ENCODE measurements at places on chromosomes 3 and 15.

GRCh38 chr3:53682807-53683206, 163.4 kb downstream of the CHDH start:
- no peak for DNase-seq

- DNase-seq = no peak
Measured at GRCh38 chr3:170602556-170602955, 16.7 kb upstream of the SLC7A14 start.

DNA sequence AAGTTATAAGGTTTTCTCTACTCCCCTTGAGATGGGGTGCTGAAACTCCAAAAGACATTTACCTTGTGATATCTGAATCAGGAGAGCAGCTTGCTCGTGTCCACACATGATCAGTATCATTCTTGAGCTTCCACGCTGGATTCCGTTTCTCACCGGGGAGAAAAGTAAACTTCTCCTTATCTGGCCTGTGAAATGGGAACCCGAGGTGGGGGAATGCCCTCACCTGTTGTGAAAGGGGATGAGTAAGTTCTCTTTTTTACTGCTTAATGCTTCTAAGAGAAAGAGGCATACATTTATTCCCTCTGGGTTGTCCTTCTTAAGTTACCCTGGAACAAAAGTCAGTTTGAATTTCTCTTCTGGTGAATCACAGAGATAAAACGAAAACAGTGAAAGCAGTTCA, 440.5 kb upstream of the ADAMTS9 start:
- no peak for DNase-seq

GRCh38 chr3:66320390-66320789, 99.6 kb downstream of the SLC25A26 start:
- DNase-seq = no peak

DNA sequence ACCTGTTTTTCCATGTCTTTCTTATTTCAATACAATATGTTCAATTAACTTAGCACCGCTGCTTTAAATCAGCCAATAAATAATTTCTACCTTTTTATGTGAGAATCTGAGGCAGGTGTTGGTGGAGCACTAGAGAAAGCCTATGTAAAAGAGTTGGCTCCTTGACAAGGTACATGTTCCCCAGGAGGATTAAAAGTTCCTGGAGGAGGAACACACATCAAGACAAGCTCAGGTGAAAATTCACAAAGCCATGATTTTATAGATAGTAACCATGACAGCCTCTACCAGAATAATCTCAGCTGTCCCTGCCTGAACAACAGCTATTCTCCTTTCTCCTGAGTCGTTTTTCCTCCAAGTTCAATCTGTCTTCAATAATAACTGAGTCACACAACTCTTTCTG, 3.4 kb upstream of the ZBED2 start:
- no peak for DNase-seq

- peak; percentile 50 for DNase-seq
Measured at GRCh38 chr15:54772663-54773062, 424.1 kb downstream of the RSL24D1 start.

- DNase-seq = no peak
Measured at GRCh38 chr15:68470976-68471375, 39.0 kb upstream of the ITGA11 start.

- no peak for DNase-seq
Measured at GRCh38 chr15:98981851-98982722, 25.5 kb downstream of the PGPEP1L start.

- no peak for DNase-seq
Measured at GRCh38 chr3:132629928-132630327, 29.7 kb downstream of the ACAD11 start.

- DNase-seq = no peak
Measured at GRCh38 chr3:187000711-187001151, 70.4 kb downstream of the ST6GAL1 start.

GRCh38 chr3:121703973-121704372, 43.3 kb upstream of the HCLS1 start:
- no peak for DNase-seq

DNA sequence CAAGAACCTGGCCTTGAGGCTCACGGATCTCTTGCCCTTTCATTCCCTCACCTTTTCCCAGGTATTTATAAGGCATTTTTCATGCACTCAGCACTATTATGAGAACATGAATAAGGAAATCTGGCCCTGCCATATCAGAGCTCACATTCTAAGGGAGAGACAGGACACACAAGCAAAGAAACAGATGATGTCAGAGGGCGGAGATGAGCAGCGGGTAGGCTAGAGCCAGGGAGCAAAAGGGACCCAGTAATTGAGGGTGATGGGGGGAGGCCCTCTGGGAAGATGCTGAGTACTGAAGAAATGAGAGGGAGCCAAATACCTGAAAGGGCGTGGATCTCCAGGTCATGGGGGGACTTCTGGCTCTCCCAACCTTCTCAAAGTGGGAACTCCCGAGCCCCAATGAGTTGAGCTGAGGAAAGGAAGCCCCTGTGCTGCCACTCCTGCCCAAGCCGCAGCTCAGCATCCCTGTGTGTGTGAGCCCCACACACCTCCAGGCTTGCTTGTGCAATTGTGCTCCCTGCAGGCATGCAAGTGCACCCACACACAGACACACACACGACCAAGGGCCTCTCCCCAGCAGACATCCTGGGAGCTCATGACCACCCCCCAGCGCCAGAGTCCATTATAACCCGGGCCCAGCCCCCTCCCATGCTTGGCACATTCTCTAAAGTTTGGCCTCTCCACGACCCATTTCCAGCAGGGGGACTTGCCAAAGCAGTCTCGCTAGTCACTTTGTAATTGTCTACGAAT, 81.4 kb upstream of the PXYLP1 start:
- DNase-seq = no peak

DNA sequence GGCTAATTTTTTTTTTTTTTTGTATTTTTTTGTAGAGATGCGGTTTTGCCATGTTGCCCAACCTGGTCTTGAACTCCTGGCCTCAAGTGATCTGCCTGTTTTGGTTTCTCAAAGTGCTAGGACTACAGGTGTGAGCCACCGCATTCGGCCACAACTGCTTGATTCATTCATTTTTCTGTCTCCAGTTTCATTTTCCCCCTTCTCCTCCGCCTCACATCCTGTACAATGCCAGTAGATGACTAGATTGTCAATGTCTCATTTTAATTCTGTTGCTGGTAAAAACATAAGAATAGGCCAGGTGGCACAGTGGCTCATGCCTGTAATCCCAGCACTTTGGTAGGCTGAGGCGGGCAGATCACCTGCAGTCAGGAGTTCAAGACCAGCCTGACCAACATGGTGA, 12.0 kb upstream of the ZNF592 start:
- no peak for DNase-seq

DNA sequence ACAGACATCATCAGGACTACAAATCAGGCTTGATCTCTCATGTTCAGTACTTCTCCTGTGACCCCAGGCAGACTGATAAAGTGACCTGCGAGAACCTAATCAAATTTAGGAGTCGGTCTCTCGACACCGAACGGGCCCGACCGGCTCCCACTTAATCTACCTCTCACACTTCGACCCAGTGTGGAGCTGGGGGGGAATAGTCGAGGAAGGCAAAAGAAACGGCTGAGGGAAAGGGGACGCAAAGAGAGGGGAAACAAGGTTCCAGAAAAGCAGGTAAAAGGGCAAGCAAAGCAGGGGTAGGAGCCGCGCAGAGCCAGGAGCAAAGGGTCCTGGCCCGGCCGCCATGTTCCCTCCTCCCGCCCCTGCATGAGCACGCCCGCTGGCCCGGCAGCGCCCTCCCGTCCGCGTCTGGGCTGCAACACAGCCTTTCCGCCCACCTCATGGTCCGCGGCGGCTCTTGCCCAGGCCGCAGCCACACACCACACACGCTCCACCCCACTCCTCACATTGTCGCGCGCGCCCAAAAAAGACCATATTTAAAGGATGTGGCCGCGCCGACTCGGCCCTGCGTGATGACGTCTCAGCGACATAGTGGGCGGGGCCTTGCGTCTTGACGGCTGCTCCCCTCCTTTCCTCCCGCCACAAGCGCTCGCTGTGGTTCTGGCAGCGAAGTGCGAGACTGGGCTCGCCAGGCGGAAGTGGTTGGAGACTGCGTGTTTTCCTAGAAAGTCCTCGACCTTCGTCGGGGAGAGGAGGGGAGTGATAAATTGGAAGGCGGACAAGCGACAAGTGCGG, at the start of gene ICE2:
Gene ICE2 (minus strand): TSS at position 577 of the 795 bp plus-strand sequence. CDS start 1,165 bp downstream, outside the sequence.
- DNase-seq = peak; percentile 83

DNA sequence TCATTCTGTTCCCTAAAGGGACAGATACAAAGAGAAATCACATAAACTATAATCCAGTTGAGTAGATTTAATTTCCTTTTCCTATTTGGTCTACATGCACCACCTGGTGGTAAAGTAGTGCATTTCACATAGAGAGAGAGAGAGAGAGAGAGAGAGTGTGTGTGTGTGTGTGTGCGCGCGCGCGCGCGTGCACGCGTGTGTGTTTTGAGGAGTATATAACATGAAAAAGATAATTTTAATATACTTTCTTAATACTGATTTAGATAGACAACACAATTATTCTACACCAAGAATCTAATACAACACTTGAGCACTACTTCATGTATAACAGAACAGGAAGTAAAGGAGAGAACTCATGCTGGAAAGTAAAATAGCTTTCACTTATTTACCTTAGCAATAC, 1.1 kb upstream of the FGF7 start:
- peak; percentile 15 for DNase-seq

GRCh38 chr3:30368978-30369377, 237.4 kb upstream of the TGFBR2 start:
- DNase-seq = no peak

- DNase-seq = no peak
Measured at GRCh38 chr3:122014741-122015140, 7.3 kb downstream of the ILDR1 start.

DNA sequence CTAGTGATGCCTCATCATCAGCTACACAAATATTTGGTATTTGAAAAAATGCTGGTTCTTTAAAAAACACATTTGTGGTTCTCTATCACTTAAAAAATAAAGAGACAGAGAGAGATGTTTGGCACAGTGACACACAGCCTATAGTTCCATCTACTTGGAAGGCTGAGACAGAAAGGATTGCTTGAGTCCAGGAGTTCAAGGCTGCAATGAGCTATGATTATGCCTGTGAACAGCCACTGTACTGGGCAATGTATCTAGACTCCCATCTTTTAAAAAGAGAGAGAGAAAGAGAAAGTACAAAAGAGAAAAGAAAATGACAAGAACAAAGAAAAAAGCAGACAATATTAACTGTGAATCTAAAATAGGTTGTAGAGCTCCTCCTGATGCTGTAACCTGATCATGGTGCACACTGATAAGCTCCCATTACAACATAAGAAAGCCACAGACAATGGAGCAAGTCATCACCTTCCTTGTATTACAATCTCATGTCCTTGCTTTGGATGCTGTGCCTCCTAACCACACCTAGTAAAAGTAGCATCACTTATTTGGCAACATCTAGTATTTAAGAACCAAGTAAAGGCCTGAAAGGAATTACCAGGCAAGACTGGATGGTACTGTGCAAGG, 31.7 kb upstream of the MAP4 start:
- DNase-seq = no peak

DNA sequence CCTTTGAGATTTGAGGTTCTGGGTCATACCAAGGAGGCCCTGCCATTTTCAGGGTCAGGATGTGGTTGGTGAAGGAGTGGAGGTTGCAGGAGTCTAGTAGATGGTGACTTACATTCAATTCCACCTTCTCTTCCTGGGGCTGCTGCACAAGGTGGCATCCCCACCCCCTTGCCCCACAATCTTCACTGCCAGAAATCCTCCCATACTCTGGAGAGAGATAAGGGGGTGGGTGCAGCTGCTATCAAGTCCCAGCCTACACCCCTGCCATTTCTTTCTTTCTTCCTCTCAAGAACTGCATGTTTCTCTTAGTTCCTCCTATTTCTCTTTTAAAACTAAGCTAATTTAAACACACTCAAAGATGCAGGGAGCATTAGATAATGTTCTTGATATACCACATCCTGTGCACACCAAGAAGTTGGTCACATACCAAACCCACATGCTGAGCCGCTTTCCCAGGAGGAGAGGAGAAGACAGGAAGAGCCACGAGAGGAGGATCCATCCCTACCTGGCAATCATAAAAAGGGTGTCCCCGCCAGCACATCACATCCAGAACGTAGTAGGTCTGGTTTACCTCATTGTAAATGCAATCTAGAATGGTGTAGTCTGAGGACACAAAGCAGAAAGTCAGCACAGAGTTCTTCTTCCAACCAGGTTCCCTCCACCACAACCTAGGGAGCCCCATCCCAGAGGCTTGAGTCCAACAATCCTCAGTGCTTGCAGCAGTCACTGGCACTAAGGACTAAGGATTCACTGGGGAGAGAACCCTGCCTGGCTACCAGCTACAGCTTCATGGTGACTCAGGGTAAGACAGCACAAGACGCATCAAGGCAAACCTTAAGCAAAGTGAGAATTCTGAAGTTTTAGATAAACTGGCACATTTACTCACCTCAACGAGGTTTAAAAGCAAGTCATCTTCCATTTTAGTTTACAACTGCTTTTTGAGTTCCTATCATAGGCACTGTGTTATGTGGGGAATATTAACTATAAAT, 18.5 kb downstream of the SNUPN start:
- no peak for DNase-seq

GRCh38 chr15:68933001-68933400, 2.7 kb downstream of the SPESP1 start:
- DNase-seq = no peak

GRCh38 chr3:69500604-69501003, 114.7 kb upstream of the FRMD4B start:
- DNase-seq = no peak

GRCh38 chr3:172799246-172799645, 48.7 kb downstream of the ECT2 start:
- no peak for DNase-seq

- DNase-seq = no peak
Measured at GRCh38 chr3:101703169-101703568, 16.7 kb upstream of the RPL24 start.

GRCh38 chr3:25144430-25144829, 283.6 kb upstream of the RARB start:
- DNase-seq = no peak

DNA sequence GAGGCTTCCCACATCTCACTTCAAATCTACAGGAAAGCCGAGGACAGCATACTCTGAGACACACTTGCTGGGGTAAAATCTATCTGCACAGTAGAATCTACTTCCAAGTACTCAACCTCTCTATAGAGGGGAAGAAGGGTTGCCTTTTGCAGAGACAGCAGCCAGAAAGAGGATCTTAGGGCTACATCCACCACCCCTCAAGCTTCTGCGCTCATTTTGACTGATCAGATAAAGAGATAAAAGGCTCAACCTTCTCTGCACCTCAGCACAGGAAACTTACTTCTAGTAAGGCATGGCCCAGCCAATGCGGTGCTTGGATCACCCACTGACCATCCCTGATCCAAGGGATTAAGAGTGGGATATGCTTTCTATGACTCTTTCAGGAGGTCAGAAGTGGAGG, 6.9 kb upstream of the SLC9A9 start:
- no peak for DNase-seq
